HT-29 (cell line): ENCODE measurements at places on chromosomes 5 and 9. TPM values are rescaled to one million over a fixed set of nuclear protein-coding genes. Genes with fewer than 3 reads are reported as not detected.

DNA sequence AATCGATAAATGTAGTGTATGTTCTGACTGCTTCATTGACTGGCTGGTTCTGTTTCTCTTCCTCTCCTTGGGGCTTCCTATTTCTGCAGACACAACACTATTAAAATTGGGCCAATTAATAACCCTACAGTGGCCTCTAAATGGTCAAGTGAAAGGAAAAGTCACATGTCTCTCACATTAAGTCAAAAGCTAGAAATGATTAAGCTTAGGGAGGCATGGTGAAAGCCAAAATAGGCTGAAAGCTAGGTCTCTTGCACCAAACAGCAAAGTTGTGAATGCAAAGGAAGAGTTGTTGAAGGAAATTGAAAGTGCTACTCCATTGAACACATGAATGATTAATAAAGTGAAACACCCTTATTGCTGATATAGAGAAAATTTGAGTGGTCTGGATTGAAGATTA, 58.2 kb downstream of the CCNH start:
- DNase-seq, result no peak

DNA sequence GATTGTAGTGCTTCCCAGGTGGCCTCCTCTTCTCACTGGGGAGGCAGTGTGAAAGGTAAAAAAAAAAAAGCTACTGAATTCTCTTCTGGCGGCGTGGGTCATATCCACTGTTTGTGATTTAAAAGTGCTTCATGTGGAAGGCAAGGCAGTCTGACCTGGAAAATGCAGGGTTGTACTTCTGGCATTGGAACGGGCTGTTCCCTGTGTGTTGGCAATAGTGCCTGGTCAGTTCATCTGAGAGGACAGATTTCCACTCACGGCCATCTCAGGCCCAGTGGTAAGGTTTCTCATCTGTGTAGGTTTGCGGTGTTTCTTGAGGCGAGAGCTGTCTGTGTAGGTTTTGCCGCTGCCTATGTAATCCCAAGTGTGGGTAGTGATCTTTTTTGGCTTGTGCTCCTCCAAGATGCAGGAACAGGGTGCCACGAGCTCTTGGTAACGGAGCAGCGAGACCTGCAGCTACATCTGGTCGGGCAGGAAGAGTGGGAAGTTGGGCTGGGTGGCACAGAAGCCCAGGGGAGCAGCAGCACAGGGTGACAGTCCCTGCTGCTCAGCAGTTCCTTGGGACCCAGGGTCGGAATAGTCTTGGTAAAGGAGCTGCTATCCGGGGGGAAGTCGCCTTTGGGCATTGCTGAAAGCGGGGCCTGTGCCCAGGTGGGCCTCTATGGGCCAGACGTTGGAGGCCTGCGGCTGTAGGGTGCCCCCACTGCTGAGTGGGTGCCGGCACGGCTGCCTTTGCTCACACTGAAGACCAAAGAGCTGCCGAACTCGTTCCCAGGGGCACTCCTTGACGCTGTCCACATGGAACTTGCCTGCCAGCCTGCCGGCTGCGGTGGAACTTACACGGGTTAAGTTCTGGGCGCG, 11.2 kb downstream of the RCL1 start:
- DNase-seq, result no peak

DNA sequence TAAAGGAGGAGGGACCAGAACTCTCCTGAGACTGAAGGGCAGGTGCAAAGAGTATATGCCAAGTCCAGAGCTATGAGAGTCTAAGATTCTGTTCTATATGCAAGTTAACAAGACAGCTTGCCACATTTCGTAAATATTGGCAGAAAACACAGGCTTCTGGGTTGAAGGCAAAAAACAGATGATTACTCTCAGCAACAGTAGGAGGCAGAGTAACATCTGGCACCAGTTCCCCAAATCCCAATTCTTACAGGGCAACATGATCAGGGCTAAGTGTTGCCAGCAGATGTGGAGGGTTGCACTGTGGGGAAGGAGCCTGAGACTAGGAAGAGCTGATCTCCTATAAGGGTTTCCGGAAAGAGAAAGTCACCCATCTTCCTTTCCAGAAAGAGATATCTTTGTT, 179.4 kb downstream of the PJA2 start:
- no peak for DNase-seq

DNA sequence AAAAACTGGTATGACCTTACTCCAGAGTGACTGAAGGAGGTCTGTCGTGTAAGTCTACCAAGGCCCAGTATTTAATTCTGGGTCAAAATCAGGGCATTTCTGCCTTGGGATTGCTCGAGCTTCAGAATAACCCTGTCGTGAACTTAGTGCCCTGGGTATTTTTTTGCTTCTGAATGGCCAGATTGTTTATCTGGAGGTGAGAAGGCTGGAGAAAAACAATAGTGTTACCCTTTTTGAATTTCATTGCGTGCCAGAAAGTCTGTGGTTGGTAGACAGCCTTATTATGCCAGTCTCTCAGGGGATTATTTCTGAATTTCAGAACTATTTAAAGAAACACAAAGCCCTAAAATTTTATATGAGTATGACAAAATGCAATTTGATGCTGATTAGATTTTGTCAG, 323.4 kb downstream of the CSNK1G3 start:
- DNase-seq, result no peak

DNA sequence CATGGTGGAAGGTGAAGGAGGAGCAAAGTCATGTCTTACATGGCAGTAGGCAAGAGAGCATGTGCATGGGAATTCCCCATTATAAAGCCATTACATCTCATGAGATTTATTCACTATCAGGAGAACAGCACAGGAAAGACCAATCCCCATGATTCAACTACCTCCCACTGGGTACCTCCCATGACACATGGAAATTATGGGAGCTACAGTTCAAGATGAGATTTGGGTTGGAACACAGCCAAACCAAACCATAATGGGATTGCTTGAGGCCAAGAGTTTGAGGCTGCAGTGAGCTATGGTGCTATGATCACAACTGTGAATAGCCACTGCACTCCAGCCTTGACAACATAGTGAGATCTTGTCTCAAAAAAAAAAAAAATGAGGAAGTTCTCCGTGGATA, 581.8 kb downstream of the TAF11L14 start:
- DNase-seq, result no peak

DNA sequence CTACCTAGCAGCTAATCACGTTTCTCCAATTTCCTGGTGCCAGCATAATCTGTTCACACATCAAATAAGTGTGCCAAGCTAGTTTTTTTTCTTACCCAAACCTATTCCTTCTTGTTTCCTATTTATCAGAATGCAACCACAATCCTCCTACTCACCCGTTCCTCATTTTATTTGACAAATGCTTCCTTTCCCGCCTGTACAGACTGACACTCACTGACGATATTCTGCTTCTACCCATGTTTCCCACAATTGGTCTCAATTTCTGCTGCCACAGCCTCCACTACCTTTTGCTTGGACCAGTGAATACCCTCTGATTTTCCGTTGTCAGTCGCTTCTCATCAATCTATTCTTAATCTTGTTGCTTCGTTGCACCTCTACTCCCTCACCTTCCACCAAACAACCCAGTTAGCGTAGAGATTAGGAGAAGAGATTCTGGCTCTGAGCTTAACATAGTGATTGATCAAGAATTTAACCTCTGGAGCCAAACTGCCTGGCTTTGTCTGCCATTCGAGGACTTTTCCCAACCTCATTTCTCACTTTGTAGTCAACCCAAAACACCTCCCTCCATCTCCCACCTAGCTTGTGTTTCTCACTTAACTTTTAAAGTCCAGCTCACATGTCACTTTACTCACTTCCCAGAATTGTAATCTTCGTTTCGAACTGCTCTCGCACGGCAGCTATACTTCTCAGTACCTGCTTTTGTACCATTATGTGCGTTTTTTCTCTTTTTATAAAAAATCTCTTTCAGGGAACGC, 729 bp upstream of the TMEM38B start:
- DNase-seq, result peak; percentile 42

- DNase-seq, result no peak
Observed at GRCh38 chr9:127519301-127520166, 68.2 kb downstream of the LRSAM1 start.

- DNase-seq, result peak; percentile 30
Observed at GRCh38 chr5:343461-344401, 22.2 kb downstream of the AHRR start.

DNA sequence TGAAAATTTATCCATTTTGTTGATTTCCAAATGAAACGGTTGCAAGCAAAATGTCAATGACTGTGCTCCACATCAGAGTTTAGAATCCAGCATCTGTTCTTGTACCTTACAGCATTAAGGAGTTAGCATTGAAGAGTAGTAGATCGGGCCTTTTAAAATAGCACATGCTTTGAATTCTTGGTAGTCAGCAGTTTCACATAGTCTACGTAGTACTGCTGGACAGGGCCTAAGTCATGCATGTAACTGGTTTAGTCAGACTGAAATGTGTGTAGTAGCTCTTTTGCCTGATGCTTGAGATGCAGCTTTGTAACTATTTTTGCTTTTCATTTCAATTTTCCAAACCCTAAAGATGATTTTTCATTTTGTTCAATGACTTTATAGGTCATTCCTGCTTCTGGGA, 19.8 kb downstream of the LECT2 start:
- no peak for DNase-seq

GRCh38 chr5:3392306-3392939, 203.2 kb upstream of the IRX1 start:
- DNase-seq, result no peak

DNA sequence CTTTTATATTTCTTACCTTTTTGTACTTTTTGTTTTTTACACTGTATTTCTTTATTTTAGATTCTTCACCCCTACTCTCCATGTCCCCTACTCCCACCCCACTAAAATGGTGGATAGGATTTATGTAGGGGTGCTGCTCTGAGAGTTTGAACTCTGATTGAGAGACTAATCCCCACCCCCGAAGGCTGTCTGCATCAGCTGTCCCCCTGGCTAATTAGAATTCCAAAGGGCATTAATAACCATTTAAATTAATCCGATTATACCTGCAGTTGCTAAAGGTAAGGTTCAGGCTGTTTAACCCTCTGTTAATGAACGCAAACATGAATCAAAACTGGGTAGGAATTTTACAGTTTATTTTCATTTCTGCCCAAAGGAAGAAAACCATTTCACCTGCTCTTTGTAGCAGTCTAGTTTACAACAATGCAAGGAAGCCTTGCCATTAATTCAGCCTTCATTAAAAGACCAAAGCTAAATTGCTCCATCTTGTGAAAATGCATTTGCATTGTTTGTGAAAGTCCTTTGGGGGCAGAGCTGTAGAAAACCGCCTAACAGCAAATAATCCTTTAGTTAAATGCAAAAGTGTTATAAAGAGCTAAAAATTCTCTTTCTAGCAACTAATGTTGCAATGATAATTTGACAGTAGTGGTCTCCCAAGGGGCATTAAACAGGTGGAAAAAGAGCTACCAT, 71.2 kb downstream of the ZCCHC7 start:
- no peak for DNase-seq

DNA sequence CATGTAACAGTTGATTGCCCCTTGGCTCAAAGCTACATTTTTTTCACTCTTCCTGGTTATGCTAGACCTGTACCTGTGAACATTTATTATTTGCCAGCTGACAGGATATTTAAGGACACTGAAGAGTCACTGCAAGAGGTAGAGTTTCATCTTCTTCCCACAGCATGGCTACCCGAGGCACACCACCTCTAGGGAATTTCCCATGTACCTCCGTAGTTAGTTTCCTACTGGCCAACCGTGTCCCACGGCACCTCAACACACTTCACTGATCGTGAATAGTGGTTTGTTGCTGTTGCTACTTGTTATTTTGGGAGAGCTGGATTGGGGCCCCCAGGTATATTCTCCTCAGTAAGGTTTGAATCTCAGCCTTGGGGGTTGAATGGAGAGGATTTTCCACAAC, 648.6 kb downstream of the SEMA5A start:
- DNase-seq, result no peak

DNA sequence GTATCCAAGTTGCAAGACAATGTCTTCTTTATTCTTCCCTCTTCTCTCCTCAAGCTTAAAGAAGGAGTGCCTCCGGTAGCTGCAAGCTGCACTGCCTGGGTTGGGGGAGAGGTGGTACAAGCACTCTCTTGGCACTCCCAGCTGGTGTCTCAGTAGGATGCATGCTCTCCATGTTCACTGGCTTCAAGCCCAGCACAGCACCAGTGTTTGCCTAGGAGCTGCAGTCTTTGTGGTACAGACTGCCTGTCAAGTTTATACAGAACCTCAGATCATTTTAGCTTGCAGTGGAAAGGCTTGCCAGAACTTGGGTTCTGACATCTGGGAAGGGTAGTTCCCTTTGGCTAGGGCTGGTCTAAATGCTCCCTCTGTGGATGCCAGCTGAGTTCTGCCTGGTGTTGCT, 505.6 kb downstream of the MAN2A1 start:
- no peak for DNase-seq

- DNase-seq, result no peak
Observed at GRCh38 chr9:37965116-37965515, 61.2 kb upstream of the SLC25A51 start.

- DNase-seq, result peak; percentile 15
Observed at GRCh38 chr5:175778951-175779503, 92.4 kb upstream of the CPLX2 start.

- DNase-seq, result no peak
Observed at GRCh38 chr9:13070612-13071595, 208.6 kb downstream of the MPDZ start.

GRCh38 chr9:79637177-79637925, 65.6 kb downstream of the TLE4 start:
- DNase-seq, result no peak

- DNase-seq, result no peak
Observed at GRCh38 chr5:38595132-38595745, 38.8 kb upstream of the LIFR start.

DNA sequence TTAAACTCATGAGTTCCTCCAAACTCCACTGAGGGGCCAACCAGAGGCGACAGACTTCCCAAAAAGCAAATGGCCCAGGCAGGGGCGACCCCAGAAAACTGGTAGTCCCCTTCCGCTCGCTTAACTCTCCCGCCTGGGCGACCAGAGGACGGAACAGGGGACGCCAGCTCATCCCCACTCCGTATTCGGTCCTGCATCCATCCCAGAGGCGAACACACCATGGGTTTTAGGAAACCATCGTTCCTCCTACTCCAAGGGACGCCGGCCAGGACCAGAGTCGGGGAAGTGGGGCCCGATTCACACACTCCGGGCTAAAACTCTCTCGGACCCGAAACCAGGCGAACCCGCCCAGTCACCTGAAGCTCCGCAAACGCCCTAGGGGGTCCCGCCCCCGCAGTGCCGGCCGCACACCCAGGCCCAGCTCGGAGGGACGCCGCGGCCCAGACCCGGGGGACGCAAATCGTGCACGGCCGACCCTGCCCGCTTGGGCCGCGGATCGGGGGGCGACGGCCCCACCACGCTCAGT, 478 bp downstream of the TEX10 start:
- DNase-seq, result peak; percentile 26

Gene PCDHB12
- 0.13 and 0.18 TPM in 2 replicates for total RNA-seq

Gene RNF180
- total RNA-seq, result not detected in 2 replicates

Gene PRELID2
- 49.7 and 55.9 TPM in 2 replicates for total RNA-seq

Gene FAM78A
- 0.57 and 1.2 TPM in 2 replicates for total RNA-seq

Gene TRIM36
- total RNA-seq, result 1.0 and 2.0 TPM in 2 replicates

Gene XRCC4
- 4.2 and 4.4 TPM in 2 replicates for total RNA-seq

Gene DIMT1
- 34.1 and 38.6 TPM in 2 replicates for total RNA-seq

Gene OLFML2A
- total RNA-seq, result 0.21 TPM in 1 of 2 replicates, not detected in the other

Gene GFI1B
- total RNA-seq, result not detected in 2 replicates

Gene C5
- total RNA-seq, result 0.08 and 0.33 TPM in 2 replicates

Gene FKTN
- total RNA-seq, result 4.0 and 7.9 TPM in 2 replicates

Gene SPINK7
- not detected in 2 replicates for total RNA-seq

Gene NAIP
- total RNA-seq, result 0.71 and 0.99 TPM in 2 replicates
